Skin of body (tissue), 3 donors: ENCODE measurements at places on chromosomes 11 and 22.

DNA sequence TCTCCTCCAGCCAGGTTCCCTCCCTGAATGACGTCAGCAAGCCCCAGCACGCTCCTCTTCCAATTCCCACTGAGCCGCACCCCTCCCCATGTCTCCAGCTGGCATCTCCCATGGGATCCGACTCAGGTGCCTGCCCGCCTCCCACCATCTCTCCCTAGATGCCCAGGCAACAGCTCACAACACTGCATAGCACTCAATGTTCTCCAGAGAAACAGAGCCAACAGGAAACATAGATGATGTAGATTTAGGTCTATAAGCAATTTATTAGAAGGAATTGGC, 532.3 kb downstream of the BRD1 start:
- DNase-seq, result no peak

- DNase-seq, result no peak
These were observed 12.4 kb downstream of the NRXN2 start for GRCh38 chr11:64710418-64711137.

GRCh38 chr11:47257517-47258316, at the start of gene NR1H3:
TSS of gene NR1H3 (plus strand) at chr11:47257996. CDS start at chr11:47259217, 1,221 bp downstream.
- DNase-seq, result peak; percentile 59

GRCh38 chr11:107397357-107397756, 60.3 kb downstream of the CWF19L2 start:
- DNase-seq, result no peak

DNA sequence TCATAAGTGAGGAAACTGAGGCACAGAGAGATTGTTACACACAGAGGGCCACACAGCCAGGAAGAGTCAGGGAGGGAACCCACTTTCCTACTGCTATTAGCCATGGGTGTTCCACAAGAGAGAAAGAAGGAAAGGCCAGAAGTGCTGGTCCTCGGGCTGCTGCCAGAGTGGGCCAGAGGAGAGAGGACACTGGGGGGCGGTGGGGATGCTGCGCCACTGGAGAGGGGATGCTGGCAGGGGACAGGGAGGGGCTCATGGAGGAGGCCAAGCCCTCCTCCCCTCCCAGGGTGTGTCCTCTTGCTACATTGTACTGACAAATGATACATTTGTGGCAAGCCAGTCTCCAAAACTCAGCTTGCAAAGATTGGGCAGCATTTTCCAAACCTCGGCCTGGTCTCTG, 9.9 kb downstream of the IL10RA start:
- DNase-seq, result no peak

GRCh38 chr11:17333799-17334586, 17.6 kb upstream of the NCR3LG1 start:
- no peak for DNase-seq

GRCh38 chr11:47631473-47631872, 10.9 kb downstream of the MTCH2 start:
- no peak for DNase-seq

- DNase-seq, result no peak
These were observed 1.2 kb downstream of the MS4A4E start for GRCh38 chr11:60241786-60242185.

DNA sequence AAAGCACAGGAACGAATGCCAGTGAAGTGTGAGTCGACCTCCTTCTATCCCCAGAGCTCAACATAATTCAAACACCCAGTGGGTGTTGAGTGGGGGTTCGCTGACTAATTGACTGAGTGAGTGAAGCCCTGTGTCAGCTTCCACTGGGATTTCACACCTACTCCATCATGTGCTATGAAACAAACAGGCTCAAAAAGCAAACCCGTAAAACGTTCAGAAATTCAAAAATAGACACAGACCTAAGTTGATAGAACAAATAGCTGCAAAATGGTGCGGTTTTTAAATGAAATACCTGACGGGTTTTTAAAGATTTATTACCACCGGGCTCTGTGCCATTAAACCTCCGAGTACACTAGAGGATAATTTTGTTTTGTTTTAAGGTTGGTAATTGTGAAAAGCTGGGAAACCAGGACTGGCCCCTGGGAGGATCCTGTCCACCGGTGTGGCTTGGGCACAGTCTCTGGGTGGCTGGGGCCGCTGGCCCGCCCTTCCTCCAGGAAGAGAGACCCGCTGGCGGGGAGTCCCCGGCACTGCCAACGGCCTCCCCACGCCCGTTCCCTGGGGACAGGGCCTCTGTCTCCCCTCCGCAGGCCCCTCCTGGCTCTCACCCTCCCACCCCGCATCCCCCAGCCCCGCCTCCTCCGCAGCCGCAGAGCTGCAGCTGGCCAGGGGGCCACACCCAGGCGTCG, 13.6 kb downstream of the KCNJ5 start:
- peak; percentile 27 for DNase-seq

- no peak for DNase-seq
These were observed 781 bp downstream of the NECTIN1 start for GRCh38 chr11:119728211-119728626.

GRCh38 chr11:100914415-100915110, 215.1 kb downstream of the PGR start:
- DNase-seq, result no peak

GRCh38 chr22:24141586-24141985, 39.7 kb upstream of the SUSD2 start:
- no peak for DNase-seq

GRCh38 chr22:31105282-31105929, 2.0 kb downstream of the SELENOM start:
- no peak for DNase-seq

GRCh38 chr11:35414311-35414710, 5.0 kb downstream of the SLC1A2 start:
- no peak for DNase-seq

DNA sequence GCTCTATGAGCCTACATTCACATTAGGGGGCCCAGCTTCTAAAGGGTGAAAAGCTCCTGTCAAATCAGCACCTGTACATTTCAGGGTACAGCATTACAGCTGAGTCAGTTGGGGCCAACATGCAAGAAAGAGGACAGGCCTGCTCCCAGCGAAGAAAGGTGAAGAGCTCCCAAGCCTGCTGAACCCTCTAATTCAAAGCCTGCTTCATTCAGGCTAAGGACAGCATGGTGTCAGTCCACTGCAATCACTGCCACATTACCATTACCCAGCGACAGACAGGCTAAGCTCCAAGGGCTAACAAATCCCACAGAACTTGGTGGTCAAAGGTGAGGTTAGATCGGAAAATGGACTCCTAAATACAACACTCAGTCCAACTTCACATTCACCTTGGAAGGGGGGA, 65.4 kb upstream of the CHRM4 start:
- DNase-seq, result no peak

DNA sequence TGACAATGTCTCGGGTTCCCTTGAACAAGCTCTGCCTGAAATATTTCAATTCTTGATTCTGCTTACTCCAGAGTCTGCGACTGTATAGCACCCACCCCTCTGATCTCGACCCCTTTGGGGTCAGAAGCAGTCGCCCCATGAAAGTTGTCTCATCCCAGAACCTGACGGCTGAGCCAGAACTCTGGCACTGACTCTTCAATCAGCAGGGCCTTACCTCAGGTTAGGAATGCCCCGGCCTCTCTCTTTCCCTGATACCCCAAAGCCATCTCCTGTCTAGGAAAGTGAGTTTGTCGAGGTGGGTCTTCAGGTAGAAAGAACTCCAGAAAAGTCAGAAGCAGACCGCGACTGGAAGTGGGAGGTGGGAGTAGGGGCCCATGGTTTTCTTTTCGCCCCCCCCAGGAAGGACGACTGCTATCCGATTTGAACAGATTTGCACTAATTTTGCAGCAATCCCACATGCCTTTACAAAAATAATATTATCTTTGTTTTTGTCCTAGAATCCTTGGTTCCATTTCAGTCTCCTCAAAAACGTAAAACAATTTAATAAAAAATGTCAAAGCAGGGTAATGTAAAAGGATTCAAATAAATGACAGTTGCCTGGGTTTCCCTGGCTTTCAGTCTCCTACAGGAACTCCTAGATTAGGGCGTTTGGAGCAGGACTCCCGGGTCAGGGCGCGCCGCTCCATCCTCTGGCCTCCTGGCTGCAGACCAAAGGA, 898 bp upstream of the ROBO3 start:
- no peak for DNase-seq

DNA sequence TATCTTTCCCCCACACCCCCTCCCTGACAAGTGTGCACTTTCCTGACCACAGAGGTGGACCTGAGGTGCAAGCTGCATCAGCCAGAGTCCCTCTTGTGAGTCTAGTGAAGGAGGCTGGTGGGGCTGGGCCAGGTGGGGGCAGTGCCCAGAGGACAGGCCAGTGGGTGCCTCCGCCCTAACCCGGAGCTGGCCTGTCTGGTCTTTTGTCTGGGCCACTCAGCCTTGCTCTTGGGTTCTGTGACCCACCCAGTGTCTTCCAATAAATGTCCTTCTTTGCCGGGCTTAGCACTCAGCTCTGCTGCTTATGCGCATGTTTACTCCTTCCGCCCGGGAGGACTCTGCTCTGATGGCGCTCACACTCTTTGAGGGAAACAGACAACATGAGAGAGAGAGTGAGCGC, 526.2 kb downstream of the TBC1D22A start:
- DNase-seq, result no peak

DNA sequence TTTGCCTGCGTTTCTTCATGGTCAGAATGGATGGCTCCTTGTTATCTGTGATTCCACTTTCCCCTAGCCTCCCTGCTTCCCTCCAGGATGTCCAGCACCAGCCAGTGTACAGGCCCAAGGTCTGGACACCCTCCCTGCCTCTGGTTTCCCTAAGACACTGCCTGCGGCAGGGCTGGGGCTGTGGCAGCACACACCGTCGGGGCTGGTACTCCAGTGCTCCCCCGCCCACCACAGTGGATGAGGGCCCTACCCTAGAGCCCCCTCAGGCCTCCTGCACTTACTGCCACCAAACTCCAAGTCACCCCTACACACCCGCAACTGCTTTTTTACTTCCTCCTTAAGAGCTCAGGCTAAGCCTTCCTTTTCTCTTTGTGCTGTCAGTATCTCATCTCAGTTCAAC, 28.9 kb downstream of the ZNF214 start:
- DNase-seq, result no peak

GRCh38 chr11:12694183-12694531, 19.9 kb downstream of the TEAD1 start:
- DNase-seq, result no peak

- peak; percentile 58 for DNase-seq
These were observed 38.0 kb downstream of the ETS1 start for GRCh38 chr11:128549256-128549944.

GRCh38 chr22:46327691-46328465, 7.6 kb upstream of the TRMU start:
- DNase-seq, result no peak

DNA sequence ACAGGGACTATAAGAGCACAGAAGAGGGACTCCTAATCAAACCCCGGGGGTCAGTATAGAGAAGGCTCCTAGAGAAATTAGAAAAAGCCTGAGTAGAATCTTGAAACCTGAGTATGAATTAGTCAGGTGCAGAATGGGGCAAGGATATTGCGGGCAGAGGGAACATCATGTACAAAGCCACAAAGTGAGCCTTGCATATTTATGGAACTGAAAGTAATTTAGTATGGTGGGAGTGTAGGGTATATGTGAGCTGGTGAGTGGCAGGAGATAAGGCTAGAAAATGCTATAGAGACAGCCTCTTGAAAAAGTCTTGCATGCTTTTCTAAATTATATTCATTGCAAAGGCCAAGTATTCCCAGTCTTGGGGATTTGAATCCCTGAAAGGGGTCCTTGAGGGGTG, 93.7 kb downstream of the STIM1 start:
- DNase-seq, result no peak

DNA sequence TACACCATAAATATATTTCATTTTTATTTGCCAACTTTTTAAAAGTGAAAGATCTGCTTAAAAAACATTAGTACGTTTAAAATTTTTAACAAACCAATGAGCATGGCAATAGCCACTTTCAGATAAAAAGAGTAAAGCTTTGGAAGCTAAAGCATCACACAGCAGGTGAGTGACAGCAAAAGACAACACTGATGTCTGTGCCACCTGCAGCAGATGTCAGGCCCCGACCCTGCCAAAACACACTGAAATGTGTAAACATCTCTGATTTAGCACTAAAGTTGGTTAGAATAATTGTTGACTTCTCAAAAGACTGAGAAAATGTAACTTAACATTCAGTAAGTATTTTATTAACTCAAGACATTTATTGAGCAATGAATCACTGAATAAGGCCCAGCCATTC, 232.9 kb downstream of the DLG2 start:
- no peak for DNase-seq
